ENCODE measurements at places on chromosomes 11 and 22.

- no peak for DNase-seq
Measured at GRCh38 chr11:111569476-111569875, 29.0 kb downstream of the LAYN start.

GRCh38 chr11:41456269-41456668, 3.2 kb downstream of the LRRC4C start:
- DNase-seq, result no peak

GRCh38 chr11:116702772-116703385, 69.9 kb downstream of the BUD13 start:
- DNase-seq, result no peak

DNA sequence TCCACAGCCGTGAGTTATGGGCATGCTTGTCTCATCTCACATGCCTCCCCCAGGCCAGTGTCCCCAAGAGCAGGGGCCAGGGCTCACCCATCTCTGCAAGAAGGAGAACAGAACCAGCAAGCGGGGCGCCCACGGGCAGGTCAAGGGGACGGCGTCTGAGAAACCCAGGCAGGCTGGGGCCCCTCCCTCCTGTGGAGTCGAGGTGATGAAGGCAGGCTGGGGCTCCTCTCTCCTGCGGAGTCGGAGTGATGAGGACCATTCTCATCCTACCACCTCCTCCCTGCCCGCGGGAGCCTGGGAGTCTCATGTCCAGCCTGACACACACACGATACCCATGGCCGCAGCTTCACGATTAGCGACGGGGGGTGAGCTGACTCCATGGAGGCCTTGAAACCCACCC, 141.9 kb downstream of the CTTN start:
- DNase-seq, result no peak

DNA sequence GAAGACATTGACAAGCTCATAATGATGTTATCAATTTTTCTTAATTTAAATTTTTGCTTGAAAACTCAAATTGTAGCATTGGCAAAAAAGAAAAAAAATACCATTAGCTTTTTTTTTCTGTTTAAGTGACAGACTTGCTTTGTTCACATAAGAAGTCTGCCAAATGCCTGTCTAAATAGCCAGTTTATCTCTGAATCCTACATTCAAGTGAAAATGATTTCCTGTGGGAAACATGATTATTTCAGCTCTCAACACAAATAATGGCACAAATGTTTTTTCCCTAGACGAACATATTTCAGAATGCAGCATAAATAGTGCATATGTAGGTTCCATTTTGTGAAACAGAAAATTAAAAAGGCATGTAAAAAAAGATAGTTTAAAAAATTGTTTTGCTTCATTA, 23.5 kb downstream of the TYR start:
- no peak for DNase-seq

GRCh38 chr11:6116638-6117037, 9.2 kb downstream of the OR56B4 start:
- DNase-seq, result no peak

DNA sequence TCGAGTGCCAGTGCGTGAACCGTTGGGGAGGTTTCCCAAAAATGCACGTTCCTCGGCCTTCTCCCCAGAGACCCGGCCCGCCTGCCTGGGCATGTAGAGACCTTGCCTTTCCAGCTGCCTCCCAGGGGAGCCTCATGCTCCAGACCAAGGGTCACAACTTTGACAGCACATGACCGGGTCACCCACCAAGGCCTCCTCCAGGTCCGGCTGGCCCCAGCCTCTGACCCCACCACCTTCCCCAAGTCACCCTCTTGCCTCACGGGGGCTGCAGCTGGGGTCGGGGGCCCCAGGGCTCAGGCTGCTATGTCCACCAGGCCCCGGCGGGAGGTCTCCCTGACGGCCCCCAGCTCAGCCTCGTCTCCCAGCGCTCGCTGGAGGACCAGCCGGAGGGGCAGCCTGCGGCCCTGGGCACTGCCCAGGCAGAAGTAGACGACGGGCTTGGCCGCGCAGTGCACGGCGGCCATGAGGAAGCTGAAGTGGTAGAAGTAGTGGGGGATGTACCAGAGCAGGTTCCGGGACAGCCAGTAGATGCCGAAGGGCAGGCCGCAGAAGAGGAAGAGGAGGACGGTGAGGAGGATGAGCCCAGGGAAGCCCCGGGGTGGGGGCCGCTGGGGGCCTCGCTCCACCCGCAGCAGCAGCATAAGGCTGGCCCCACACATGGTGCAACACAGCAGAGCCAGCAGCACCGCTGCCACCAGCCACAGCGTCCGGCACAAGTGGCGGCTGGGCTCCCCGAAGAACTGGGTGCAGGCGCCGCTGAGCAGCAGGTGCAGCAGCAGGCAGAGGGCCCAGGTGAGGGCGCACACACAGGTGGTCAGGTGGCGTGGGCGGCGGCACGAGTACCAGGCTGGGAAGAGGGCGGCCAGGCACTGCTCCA, 4.4 kb downstream of the MRGPRE start:
- no peak for DNase-seq

GRCh38 chr11:27390318-27391295, 27.6 kb upstream of the CCDC34 start:
- DNase-seq, result no peak

DNA sequence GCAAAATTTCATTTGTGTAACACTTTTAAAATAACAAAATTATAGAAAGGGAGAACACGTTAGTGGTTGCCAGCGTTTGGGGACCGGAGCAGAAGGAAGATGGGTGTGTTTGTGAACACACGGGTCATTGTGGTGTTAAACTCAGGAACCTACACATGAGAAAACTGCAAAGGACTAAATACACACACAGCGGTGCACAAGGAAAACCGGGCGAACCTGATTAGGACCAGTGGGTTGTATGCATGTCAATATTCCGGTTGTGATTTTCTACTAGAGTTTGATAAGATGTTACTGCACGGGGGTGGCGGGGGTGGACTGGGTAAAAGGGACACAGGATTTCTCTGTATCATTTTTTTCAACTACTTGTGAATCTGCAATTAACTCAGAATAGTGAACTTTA, 351.2 kb downstream of the OPCML start:
- DNase-seq, result no peak

- no peak for DNase-seq
Measured at GRCh38 chr22:39300186-39300830, 19.1 kb downstream of the RPL3 start.

GRCh38 chr11:68450711-68451110, 9.8 kb upstream of the PPP6R3 start:
- no peak for DNase-seq

DNA sequence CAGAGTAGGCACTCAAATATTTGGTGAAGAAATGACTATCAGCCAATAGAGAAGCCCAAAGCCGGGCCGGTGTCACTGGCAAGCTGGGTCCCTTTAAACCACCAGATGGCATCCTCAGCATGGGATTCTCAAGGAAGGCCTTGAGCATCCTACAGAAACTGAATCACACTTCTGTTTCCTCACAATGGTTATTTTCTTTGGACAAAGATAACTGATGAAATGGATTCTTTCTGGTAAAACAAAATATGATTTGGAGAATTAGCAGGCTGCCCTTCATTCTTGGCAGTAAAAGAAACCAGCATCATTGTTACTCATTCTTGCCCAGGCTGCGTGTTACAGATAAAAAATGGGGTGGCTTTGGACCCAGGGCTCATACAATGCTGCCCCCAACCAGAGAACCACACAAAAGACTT, 30.3 kb upstream of the ASPHD2 start:
- peak; percentile 29 for DNase-seq

DNA sequence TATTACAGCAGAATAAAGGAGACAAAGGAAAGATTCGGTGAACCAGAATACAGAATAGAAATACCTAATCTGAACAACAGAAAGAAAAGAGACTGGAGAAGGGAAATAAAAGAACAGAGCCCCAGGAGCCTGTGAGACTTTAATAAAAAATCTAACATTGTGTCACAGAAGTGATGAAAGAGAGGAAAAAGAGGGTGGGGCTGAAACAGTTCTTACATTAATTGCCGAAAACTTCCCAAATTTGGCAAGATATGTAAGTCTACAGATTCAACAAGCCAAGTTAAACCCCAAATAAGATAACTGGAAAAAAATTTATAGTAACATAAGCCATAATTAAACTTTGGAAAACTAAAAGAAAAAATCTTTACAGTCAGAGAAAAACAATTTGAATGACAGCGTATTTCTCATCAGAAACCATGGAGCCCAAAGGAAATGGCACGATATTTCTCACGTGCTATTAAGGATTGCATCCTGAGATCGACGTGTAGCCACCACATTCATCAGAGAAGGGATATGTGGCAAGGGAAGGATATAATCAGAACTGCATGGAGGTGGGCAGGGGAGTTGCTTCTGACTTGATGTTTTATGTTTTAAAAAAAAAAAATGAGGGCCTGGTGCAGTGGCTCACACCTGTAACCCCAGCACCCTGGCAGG, 73.9 kb downstream of the SGSM3 start:
- no peak for DNase-seq

- peak; percentile 41 for DNase-seq
Measured at GRCh38 chr11:59615120-59615636, 396 bp downstream of the OSBP start.

- no peak for DNase-seq
Measured at GRCh38 chr11:75603791-75604736, 42.0 kb downstream of the SERPINH1 start.

- no peak for DNase-seq
Measured at GRCh38 chr22:37386441-37386840, 40.8 kb downstream of the ELFN2 start.

GRCh38 chr22:31250740-31251600, 38.9 kb downstream of the LIMK2 start:
- DNase-seq, result no peak

- no peak for DNase-seq
Measured at GRCh38 chr11:72239313-72239848, 4.6 kb downstream of the PHOX2A start.

DNA sequence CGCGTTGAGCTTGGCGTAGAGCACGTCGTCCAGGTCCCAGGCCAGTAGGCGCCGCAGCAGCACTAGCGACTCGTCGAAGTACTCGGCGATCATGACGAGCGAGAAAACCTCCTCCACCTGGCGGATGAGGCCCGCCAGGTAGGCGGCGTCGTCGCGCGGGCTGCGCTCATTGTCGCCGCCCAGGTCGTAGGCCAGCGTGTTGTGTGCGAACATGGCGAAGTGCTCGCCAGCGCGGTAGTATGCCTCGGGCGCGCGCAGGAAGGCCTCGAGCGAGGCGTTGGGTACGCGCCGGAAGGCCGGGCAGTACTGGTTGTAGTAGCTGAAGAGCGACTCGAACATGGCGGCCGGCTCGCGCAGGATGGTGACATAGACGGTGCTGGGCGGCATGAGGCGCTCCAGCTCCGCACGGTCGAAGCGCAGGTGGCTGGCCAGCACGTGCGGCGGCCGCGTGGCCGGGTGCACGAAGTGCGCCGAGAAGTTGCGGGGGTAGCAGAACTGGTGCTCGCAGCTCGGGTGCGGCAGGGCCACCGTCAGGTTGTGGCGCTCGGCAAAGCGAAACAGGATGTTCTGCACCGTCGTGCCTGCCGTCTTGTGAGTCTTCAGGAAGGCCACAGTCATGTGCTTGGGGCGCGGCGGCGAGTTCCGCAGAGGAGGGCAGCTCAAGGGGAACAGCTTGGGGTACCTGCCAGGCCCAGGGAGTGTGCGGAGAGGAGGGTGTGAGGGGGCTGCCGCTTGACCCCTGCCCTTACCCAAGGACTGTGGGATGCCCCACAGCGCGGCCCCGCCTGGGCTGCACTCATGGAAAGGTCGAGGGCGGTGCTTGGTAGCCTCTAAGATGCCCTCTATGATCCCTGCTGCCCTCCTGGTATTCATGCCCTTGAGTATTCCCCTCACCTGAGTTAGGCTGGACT, 5.7 kb downstream of the GAL3ST3 start:
- DNase-seq, result no peak

DNA sequence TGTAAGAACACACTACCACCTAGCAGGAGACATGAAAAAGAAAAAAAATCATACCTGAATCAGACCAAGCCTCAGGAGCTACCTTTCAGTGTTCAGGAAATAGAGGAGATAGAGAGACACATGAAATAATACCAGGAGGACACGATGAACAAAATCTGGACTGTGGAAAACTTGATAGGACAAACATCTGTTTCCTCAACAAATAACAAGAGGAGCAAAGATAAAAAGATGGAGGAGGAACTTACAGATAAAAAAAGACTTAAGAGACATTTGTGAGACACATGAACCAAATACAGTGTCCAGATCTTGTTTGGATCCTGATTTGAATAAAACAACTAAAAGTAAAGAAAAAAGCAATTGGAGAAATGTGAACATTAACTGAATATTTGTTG, 12.4 kb upstream of the KCNE3 start:
- no peak for DNase-seq

- no peak for DNase-seq
Measured at GRCh38 chr11:113023228-113023627, 62.0 kb downstream of the NCAM1 start.

- no peak for DNase-seq
Measured at GRCh38 chr11:68090706-68091105, 30.5 kb downstream of the CHKA start.

GRCh38 chr11:83971063-83971462, 684.9 kb upstream of the CCDC90B start:
- no peak for DNase-seq

DNA sequence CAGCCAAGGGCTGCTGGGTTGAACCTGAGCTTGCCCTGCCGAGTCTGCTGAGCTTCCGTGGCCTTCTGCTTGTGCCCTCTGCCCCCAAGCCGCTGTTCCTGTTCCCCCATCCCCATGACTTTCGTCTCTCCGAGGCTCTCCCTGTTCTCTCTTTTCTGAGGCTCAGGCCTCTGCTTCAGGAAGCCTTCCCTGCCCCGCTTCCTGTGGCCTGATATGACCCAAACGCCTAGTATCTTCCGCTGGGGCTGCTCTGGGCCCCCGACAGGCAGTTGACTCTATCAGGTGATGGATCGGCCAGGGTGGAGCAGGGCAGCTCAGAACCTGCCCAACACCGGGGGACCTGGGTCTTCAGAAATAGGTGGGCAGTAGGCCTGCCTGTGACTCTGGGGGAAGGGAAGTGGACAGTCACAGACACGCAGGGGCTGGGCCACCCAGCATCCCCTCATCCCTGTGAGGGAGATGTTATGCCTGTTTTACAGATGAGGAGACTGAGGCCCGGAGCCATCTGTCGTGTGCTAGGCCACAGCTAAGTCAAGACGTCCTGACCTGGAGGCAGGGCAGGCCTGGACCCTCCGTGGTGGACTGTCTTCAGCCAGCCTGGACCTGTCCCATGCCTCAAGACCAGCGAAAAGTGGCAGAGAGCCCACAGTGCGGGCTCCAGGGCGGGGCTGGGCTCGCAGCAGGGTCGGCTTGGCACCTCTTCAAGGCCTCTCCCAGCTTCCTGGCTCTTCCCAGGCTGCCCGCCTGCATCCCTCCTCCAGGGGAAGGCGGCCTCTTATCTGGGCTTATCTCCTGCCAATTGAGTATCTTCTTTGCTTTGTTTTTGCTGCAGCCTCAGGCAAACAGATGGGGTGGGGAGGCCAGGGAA, 16.2 kb downstream of the BAD start:
- no peak for DNase-seq

DNA sequence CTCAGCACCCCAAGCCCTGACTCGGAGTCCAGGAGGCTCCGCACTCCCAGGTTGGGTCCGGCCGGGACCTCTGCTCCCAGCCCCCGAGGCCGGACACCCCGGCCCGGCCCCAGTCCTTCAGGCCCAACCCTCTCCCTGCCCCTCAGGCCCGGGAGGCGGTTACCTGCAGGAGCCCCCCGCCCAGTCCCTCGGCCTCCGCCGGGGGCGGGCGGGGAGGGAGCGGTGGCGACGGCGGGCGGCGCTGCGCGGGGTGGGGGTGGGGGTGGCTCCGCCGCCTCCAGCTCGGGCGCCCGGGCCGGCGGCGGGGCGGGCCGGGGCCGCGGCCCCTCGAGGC, 310 bp downstream of the TCF20 start:
- DNase-seq, result no peak

- DNase-seq, result no peak
Measured at GRCh38 chr22:37771081-37771480, 36.7 kb upstream of the GCAT start.

- no peak for DNase-seq
Measured at GRCh38 chr11:127238321-127238720, 237.8 kb upstream of the KIRREL3 start.
